Activated T-helper 2 cell treated with anti-CD3 and anti-CD28 coated beads, Interferon-gamma antibody, Interleukin-2, Interleukin-4, amounts not matched to agents 10 μg/mL and 5 μg/mL and 100 μg/mL, durations not matched to agents 14 hours and 24 hours and 36 hours (primary cell): ENCODE measurements at places on chromosomes 1 and 21. TPM values are rescaled to one million over a fixed set of nuclear protein-coding genes. Genes with fewer than 3 reads are reported as not detected.

DNA sequence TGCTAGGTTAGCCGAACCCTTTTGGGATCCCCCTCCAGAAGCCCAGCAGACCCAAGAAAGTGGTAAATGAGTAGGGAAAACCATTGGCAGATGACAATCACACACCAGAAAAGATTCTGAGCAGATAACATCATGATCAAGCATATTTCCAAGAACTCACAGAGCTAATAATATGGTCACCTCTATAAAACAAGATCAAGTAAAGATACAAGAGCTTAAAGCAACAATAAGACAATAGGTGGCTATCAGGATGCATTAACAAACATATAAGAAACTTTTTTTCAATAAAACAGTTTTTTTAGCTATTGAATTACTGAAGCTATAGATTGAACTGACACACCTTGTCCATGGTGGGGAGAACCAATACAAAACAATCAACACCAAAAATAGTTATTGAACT, 29.0 kb downstream of the UBASH3A start:
- no peak for DNase-seq

- no peak for DNase-seq
These were observed 55.0 kb downstream of the CNIH3 start for GRCh38 chr1:224671076-224671475.

THEM5 gene
- total RNA-seq, result not detected in 2 replicates

DNA sequence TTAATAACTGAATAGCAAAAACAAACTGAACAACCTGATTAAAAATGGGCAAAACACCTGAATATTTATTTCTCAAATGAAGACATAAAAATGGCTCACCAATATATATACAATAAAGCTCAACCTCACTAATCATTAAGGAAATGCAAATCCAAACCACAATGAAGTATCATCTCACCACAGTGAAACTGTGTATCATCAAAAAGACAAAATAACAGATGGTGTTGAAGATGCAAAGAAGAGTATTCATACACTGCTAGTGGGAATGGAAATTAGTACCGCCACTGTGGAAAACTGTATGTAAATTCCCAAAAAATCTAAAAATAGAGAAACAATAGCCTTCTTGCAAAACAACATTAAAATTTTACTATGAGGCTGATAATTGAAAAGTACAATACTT, 1660.1 kb upstream of the B3GALT2 start:
- no peak for DNase-seq

- DNase-seq, result no peak
These were observed 25.1 kb downstream of the TIAM1 start for GRCh38 chr21:31318971-31319370.

FNDC7 gene
- 0.05 TPM in 1 of 2 replicates, not detected in the other for total RNA-seq

- DNase-seq, result no peak
These were observed 43.0 kb downstream of the TMEM53 start for GRCh38 chr1:44631333-44631646.

GRCh38 chr1:154859786-154860155, 10.3 kb downstream of the KCNN3 start:
- no peak for DNase-seq

GRCh38 chr1:192386051-192386650, 69.4 kb downstream of the RGS21 start:
- no peak for DNase-seq

TRABD2B gene
- not detected in 2 replicates for total RNA-seq

GRCh38 chr1:29621826-29622435, 385.6 kb downstream of the PTPRU start:
- DNase-seq, result no peak

DNA sequence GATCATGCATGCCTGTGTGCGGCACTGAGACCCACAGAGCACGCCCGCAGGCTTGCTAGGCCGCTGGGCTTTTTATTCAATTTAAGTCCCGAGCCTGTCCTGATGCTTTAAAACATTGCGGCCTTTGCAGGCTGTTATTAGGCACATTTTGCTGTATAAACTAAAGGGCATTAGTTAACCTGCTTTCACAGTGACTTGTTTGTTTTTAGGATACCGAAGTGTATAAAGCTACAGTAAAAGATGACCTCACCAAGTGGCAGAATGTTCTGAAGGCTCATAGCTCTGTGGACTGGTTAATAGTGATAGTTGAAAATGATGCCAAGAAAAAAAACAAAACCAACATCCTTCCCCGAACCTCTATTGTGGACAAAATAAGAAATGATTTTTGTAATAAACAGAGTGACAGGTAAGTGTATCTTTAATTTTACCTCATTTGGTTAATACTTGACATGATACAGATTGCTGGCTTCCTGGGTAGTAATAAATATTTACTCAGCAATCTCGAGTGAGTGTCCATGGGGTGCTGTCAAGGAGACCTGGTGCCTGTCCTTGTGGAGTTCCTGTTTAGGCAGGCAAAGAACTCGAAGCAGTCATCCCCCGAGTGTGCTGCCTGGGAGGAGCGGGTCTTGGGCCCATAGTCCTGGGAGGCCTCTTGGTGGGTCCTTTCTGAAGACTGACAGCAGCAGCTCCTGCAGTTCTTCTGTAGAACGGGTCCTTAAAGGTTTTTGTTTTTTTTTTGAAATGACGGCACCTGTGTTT, 40.1 kb downstream of the TRAPPC10 start:
- DNase-seq, result no peak

FCRL2 gene
- not detected in 2 replicates for total RNA-seq

FAM72B gene
- 22.6 and 23.1 TPM in 2 replicates for total RNA-seq

DNA sequence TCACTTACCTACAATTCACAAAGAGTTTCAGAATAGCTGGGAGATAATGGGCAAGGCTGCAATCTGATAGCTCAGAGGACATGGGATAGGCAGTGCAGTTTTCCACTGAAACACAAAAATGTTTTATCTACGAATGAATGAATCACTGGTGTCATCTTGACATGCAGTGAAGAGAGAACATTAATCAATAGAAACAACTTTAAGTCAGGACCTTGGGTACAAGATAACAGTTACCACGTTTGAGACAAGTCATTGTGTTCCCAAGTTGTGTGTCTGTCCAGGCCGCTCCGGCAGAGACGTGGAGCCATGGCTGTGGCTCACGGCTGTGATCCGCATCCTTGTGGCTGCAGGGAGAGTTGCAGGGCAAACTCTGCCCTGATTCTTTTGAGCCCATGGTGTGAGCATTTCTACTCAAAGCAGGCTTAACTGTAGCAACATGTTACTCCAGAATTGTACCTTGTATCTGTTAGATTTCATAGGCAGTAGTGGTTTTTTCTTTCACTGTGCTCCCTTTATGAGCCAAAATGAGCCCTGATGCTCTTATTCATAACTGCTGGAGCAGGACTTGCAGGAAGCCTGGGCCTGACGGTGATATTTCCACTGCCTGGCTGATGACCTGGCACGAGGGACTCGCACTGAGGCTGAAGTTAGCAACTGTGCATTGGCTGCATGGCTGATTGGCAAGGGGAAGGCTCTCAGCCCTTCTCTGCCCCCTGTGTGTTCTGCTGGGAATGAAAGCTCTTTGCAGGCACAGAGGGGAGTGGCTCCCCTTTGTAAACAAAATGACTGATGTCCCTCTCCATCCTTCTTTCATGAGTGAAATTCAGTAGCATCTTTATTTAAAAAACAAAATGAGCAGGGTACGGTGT, 465.2 kb downstream of the AJAP1 start:
- DNase-seq, result no peak

- no peak for DNase-seq
These were observed 195.6 kb upstream of the CAMK1G start for GRCh38 chr1:209387969-209388329.

GRCh38 chr1:93906480-93906879, 2.8 kb downstream of the GCLM start:
- no peak for DNase-seq

DNA sequence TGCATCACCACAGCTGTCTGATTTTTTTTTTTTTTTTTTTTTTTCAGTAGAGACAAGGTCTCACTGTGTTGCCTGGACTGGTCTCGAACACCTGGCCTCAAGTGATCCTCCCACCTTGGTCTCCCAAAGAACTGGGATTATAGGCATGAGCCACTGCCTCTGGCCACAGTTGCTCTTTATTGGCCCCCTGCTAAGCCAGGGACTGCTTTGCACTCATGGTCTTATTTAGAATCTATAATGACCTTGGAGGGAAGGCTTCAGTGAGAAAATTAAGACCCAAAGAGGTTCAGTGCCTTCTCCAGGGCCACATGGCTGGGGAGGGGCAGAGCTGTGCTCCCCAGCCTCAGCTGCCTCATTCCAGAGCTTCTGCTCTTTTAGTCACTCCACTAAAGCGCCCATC, 84.9 kb downstream of the PTPRU start:
- no peak for DNase-seq

ANKRD35 gene
- total RNA-seq, result 0.23 and 0.37 TPM in 2 replicates

CASQ1 gene
- total RNA-seq, result 0.30 and 0.37 TPM in 2 replicates

DNA sequence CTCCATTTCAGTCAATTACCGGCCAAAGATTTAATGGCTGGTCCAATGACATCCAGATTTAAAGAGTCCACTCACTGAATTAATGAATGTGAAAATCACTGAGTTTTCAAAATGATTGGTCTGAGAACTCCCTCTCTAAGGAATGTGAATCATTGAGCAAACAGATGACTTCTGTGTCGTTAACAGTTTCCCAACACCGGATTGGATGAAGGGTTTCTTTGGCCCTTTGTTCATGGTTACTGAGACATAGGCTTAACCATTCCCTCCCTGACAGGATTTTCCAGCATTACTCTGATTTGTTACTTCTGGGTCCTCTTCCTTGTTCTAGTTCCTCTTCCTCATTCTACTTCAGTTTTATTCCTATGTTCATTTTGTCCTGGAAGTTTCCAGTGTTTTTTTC, 1.5 kb upstream of the CLDN17 start:
- no peak for DNase-seq

GRCh38 chr21:29504751-29505321, 206.1 kb downstream of the BACH1 start:
- DNase-seq, result no peak
